Femur (tissue), 1 donor: ENCODE measurements at places on chromosomes 4 and X.
A peak's percentile ranks its signal among the peaks of the same experiment; 100 is the strongest.

GRCh38 chr4:114464726-114465272, 133.8 kb upstream of the UGT8 start:
- DNase-seq, result no peak

- DNase-seq, result peak; percentile 66
These were observed 9.4 kb downstream of the UVSSA start for GRCh38 chr4:1356181-1356998.

GRCh38 chrX:19177721-19178120, 55.5 kb upstream of the ADGRG2 start:
- DNase-seq, result no peak

DNA sequence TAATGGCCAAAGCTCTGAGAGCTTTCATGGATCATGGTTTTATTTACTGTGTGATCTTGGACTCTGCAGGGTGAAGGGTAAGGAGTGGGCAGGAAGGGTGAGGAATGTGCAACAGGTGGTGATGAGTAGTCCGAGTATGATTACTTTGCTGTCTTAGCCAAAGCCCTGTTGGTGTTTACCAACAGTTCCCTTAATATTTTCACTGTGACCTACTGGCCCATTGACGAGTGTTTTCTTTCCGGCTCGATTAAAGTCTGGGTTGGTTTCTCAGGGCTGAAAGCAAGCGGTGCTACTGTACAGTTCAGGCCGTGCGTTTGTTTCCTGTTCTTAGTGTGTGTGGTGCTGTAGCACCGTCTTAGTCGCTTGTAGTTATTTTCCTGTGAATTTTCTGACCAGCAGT, 2.6 kb downstream of the ARHGAP24 start:
- no peak for DNase-seq

- no peak for DNase-seq
These were observed 18.1 kb downstream of the PPP2R2C start for GRCh38 chr4:6454112-6454910.

DNA sequence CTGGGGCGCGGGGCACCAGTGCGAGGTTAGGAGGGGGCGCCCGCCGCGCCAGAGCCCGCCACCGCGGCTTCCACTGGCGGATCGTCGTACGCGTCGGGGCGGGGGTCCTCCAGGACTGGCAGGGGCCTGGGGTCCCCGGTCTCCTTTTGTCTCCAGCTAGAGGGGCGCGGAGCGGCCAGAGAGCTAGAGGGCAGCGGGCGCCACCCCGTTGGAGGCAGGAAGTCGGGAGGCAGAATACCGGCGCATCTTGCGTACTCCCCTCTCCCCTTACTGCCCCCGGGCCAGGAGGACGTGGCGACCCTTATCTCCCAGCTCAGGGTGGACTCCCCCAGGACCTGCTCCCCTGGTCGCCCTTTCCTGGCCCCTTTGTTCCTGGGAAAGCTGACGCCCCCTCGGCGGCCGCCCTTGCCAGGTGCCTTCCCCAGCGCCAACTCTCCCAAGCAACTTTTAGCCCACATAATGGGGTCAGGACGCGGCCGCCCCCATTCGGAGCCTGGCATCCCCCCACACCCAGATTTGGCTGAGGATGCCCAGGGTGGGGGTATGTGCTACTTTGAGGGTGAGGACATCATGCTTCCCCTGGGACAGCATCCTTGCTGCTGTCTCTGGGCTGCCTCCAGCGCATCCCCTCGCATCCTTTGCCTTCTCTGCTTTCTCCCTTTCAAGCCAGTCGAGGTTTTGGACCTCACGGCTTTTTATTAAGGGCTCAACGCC, 933 bp downstream of the CNKSR2 start:
- peak; percentile 19 for DNase-seq

GRCh38 chr4:102500352-102500695, 835 bp upstream of the NFKB1 start:
- no peak for DNase-seq

GRCh38 chr4:76957004-76957738, 7.6 kb downstream of the SEPTIN11 start:
- DNase-seq, result no peak

- no peak for DNase-seq
These were observed 28.2 kb downstream of the DCAF12L2 start for GRCh38 chrX:126137899-126138298.

DNA sequence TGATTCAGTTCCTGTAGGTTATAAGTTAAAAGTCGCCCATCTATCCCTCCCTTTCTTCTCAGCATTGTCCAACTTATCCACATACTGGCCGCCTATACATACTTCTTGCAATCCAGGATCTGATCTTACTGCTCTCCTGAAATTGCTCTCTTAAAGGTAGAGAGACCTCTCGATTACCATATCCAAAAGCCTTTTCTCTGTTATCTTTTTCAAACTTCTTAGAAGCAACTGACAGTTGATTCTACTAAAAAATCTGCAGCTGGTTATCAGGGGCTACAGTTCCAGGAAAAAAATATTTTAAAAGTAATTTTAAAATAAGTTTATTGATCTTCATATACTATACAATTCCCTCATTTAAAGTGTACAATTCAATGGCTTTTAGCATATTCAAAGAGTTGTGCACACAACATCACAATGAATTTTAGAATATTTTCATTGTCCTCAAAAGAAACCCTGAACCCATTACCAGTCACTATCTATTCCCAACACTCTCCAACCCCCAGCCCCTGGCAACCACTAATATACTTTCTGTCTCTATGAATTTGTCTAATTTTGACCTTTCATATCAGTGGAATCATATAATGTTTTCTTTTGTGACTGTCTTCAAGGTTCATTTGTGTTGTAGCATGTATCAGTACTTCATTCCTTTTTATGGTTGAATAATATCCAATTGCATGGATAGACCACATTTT, 102.0 kb downstream of the HDAC8 start:
- no peak for DNase-seq

DNA sequence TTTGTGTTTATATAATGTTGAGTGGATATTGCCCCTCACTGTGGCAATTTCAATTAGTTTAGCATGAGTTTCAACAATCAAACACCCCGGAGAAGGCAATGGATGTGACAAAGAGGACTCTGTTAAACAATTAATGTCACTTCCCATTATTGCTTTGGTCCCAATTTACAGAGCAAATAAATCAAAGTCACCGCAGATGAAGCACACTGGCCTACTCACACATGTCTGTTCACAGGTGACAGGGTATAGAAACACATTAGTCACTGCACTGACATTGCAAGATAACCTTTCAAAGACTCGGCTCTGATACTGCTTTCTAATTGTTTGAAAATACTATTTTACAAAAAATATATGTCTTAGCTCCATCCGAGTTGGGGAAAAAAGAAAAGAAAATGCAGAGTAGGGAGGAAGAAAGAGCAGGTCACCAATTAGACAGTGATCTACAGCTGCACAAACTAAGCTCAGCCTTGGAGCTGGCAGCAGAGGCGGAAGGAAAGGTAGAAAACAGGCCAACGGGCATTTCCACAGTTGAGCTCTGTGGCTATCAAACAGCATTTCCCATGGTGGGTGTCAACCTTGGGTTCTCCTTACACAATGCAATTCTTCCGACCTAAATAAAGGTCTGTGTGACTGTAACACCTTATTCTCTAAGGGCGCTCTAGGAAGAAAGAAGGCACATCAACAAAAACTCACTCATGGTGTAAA, 53.9 kb downstream of the PPARGC1A start:
- DNase-seq, result no peak

GRCh38 chr4:95546221-95546620, 2.6 kb downstream of the UNC5C start:
- DNase-seq, result no peak

DNA sequence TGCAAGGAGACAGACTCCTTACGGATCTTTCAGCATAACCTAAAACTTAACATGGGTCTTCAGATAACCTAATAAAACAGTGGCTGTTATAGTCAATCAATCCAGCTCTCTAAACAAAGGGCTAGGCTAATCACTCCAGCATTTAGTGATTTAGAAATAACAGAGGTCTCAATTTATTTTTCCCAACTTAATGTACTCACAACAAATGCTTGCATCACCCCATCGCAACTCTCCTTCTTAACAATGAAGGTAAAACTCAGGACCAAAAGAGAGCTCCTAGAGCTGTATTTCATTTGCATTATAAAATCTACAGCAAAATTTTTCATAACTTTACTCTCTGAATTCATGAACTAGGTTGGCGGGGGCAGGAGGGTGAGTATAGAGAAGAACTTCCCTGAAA, 1.1 kb downstream of the LIN54 start:
- DNase-seq, result no peak

GRCh38 chrX:46831765-46832327, 5.0 kb upstream of the RP2 start:
- no peak for DNase-seq

GRCh38 chrX:46381630-46382029, 163.6 kb downstream of the ZNF674 start:
- DNase-seq, result no peak

DNA sequence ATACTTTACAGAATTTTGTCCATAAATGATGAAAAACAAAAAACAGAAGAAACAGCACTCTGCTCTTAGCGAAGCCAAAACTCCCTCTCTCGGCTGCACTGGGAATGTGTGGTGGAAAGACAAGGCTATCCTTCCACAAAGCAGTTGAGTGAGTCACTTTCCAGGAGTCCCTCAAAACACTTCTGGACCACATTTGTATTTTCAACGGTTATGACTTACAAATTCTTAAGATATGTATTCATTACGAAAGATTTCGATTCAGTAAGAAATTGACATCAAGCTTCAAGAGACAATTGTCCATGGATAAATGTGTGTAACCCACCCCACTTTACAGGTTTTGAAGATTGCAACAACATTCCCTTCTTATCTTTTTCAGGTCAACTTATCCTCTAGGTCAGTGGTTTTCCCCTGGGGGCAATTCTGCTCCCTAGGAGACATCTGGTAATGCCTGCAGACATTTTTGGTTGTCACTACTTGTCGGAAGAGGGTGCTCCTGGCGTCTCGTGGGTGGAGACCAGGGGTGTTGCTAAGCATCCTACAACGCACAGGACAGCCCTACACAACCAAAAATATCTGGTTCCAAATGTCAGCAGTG, 66.7 kb upstream of the MTNR1A start:
- DNase-seq, result no peak

GRCh38 chr4:106690487-106690886, 321.9 kb upstream of the GIMD1 start:
- no peak for DNase-seq

DNA sequence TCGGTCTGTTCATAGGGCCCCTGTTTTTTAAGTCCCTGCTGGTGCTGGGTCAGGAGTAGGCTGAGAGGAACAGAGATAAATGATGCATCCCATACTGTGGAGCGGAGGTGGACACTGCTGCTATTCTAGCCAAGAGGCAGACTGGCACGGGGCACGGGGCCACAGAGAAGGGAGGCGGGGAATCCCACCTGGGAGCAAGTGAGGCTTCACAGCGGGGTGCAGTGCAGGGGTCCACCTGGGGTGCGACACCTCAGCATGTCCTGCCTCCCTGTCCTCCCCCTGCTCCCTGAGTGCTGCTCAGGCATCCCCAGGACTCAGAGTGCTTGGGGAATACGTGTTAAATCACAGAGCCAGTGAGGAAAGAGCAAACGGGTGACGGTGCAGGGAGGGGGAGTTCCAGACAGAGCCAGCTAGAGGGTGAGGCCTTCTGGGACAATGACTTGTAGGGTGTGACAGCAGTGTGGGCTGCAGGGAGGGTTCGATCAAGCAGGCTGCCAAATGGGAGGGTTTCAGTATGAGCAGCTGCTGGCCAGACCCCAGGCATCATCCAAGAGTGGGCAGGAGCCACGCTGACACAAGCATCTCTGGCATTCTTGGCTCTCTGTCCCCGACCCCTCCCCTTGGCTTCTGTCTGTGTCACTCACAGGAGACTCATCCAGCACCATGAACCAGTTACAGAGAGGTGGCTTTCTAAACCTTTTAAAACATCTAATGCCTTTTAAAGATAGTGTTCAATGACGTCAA, 13.7 kb upstream of the HTRA3 start:
- DNase-seq, result peak; percentile 86

- peak; percentile 66 for DNase-seq
These were observed 59.3 kb downstream of the MAD2L1 start for GRCh38 chr4:120007191-120007871.

DNA sequence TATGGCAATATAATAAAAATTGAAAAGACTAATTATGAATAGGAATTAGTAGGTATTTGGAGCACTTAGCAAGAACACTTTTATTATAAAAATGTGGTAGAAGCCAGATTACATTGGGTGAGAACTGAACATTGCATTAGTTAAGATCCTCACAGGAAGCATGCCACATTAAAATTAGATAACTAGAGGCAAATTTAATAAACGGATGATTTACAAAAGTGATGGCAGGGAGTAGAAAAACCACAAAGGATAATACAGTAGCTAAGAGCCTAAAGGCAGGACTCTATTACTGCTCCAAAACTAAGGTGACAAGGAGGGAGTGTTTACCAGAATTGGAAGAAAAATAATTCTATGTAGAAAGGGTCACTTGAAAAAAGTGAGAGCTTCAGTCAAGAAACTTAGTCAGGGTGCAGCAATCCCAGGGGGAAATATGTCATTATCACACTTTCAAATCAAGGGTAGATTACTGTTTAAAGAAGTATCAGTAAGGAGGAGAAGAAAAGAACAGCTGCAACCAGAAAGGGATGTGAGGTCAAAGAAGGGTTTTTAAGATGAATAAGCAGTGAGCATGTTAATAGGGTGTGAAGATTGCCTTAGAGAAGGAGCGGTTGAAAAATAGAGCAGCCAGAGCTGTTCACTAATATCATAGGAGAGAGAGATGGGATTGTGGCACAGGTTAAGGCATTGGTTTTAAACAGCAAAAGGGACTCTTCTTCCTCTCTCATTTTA, 84.6 kb downstream of the NDST4 start:
- DNase-seq, result no peak

DNA sequence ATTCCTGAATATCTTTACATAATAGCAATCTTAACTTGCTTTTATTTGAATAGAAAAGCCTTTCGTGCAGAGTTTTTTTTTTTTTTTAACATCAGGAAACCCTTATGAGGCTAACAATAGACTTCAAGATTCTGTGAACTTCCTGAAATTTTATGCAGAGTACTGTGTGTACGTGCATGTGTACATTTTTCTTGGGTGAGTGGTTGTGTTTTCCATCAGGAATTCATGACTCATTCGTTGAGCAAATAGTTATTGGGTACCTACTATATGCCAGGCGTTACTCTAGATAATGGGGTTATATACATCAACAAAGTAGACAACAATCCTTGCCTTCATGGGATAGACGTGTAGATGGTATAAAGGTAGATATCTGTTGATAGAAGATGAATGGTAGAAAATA, 59.1 kb downstream of the MRPL1 start:
- no peak for DNase-seq

GRCh38 chrX:96835660-96836289, 47.9 kb upstream of the RPA4 start:
- DNase-seq, result no peak
